ENCODE measurements at places on chromosomes 12 and 14.

GRCh38 chr14:92565040-92565717, 51.6 kb downstream of the RIN3 start:
- no peak for DNase-seq

GRCh38 chr14:95236221-95236620, 78.9 kb upstream of the DICER1 start:
- no peak for DNase-seq

DNA sequence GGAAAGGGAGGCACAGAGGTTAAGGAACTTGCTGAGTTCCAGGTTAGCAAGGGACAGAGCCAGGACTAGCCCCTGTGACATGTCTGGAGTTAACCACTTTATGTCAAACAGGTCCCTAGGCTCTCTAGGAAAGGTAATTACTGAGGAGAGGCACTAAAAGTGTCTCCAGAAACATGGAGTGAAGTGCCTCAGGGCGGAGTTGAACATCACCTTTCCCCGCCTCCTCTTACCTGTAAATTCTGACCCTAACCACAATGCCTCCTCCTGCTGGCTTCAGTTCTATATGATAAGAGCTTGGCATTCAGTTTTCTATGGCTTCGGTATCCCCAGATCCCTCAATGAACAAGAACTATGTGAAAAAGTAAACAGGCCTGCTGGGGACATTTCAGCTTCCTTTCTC, 18.1 kb downstream of the RPH3A start:
- no peak for DNase-seq

- DNase-seq = peak; percentile 35
Measured at GRCh38 chr14:74841230-74842207, 34.4 kb downstream of the PROX2 start.

All from CD4-positive, alpha-beta T cell treated with Interleukin-6 for 4 hours (primary cell).